H54 (cell line): ENCODE measurements at places on chromosomes 4 and X.

GRCh38 chrX:76617020-76617419 is 189.5 kb downstream of the MAGEE1 start:
- no peak for DNase-seq

GRCh38 chr4:2607822-2608221 is 71.4 kb downstream of the FAM193A start:
- no peak for DNase-seq

GRCh38 chr4:31374256-31374960 is 654.2 kb downstream of the PCDH7 start:
- no peak for DNase-seq

DNA sequence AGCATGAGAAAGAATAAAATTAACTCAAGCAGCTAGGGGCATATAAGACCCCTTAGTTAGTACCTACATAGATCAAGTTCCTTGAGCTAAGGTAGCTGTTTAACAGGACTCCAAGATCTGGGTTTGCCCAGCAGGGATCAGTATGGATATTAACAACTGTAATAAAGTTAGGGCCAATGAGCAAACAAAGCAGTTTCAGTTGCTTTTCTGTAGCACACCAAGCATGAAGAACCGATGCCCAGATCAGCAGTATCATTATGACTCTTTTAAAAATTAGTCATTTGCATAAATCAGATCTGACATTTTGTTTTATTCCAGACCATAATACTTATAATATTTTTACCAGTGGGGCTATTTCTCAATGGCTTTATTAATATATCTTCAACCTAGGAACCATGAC is 80.9 kb downstream of the C4orf33 start:
- DNase-seq = no peak

- DNase-seq = no peak
Measured at GRCh38 chrX:18210470-18210869, 10.2 kb downstream of the BEND2 start.

DNA sequence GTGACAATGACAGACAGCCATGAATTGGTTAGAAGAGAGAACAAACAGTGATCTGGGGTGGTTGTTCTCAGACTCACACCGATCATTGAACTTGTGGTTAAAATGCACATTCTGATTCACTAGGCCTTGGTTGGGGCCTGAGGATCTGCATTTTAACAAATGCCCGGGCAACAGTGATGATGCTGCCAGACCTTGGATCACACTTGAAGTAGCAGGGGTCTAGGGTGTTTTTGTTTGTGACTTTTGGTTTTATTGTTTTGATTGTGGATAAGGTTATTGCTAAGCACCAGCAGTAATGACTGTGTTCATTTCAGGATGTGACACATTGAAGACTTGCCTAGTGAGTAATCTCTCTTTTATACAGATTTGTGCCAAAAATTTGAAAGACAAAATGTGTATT is 36.5 kb downstream of the TXLNG start:
- no peak for DNase-seq

GRCh38 chr4:168070903-168071302 is 21.4 kb upstream of the ANXA10 start:
- DNase-seq = no peak

DNA sequence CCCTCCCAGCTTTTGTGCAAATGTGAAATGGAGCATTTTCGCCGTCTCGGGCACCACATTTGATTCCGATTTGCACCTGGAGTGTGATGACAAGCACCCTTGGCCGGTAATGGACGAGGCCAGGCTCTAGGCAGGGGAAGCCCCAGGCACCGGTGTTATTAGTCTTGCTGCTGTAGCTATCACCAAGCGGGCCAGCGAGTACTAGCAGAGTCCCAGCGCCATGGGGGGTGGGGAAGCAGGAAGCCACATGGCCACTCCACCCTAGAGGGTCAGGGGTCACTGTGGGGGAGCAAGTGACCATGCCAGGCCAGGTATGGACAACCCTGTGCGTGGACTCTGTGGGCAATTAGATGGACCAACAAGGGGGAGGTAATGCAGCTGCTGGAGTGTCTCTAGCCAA is 88.8 kb downstream of the CPZ start:
- no peak for DNase-seq

GRCh38 chrX:132710656-132711155 is 221.9 kb upstream of the MBNL3 start:
- DNase-seq = no peak

GRCh38 chrX:22069586-22069985 is 37.5 kb downstream of the PHEX start:
- no peak for DNase-seq

DNA sequence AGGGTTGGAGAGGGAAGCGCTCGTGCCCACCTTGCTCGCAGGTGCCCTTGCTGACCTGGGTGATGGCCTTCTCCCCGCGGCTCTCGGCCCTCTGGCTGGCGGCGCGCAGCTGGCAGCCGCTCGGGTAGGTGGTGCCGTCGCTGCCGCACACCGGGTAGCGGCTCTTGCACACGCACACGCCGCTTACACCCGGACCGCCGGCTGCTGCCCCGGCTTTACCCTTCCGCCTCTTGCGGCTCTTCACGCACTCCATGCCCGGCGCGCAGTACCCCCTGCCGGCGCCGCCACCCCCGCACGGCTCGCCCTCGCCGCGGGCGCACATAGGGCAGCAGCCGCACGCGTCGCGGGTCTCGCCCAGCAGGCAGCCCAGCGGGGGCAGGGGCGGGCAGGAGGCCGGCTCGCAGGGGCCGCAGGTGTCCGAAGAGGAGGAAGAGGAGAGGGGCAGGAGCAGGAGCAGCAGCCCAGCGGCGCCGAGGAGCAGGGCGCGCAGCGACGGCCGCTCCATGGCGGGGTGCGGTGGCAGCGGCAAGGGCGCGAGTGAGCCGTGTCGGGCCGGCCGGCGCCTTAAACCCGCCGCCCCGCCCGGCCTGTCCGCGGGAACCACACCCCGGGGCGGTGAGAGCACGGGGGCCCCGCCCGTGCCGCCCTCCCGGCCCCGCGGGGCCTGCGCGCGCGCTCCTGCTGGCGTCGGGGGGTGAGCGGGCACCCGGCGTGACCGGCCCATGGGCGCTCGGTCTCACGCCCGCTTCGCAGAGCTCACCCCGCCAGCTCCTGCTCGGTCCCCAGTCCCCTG is at the start of gene IGFBP7:
Gene IGFBP7 (minus strand): TSS at position 539 of the 793 bp plus-strand sequence. CDS start 34 bp downstream, at position 505.
- DNase-seq = peak; percentile 40

DNA sequence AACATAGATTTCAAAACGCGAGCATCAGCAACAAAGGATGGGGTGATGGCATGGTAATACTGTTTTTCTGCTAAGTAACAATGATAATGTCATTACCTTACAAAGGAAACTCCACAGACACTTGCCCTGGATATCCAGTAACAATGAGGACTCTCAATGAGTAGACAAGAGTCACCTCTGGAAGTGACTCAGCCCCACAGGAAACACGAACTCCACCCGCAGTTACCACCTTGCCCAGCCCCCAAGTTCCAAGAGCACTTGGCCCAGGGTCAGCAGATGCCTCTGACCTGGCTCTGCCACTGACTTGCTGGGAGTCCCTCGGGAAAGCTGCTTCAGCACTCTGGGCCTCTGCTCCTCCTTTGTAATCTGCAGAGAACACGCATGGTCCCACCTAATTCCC is 110.3 kb upstream of the MAP3K15 start:
- DNase-seq = no peak

DNA sequence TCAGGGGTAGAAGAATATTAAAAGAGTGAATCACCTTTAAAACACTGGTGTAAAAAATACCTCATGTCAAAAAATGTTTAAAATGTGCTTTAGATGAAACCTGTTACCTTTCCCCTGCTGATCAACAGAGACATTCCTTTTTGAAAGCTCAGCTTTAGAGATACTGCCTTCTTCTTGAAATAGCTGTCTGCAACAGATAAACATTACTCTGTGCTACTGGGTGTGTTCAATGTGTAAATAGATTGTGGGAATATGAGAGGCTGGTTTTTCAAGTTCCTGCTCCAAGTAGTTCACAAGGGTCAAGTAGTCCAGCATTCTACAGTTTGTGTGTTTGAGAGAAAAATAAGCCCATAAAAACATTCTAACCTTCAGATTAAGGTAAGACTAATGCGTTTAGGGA is at the start of gene SYTL5:
Gene SYTL5 (plus strand): TSS at position 263 of the 400 bp plus-strand sequence. CDS start 27,337 bp downstream, outside the sequence.
- no peak for DNase-seq

DNA sequence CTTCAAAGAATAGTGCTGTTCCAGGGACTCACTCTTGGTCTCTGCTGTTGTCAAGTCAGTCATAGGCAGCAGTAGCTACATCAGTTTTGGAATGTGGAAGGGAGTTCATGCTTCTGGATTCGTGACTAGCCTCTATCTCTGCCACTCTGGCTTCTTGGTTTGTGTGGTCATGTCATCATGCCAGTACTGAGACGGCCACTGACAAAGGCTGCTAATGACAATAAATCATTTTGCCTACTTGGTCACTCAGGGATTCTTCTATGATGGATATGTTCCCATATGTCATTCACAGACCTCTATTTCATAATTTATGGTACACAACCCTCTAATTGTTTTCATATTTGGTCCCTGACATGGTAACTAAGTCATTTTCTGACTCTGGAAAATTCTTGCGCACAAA is 450.8 kb upstream of the BOD1L1 start:
- no peak for DNase-seq

DNA sequence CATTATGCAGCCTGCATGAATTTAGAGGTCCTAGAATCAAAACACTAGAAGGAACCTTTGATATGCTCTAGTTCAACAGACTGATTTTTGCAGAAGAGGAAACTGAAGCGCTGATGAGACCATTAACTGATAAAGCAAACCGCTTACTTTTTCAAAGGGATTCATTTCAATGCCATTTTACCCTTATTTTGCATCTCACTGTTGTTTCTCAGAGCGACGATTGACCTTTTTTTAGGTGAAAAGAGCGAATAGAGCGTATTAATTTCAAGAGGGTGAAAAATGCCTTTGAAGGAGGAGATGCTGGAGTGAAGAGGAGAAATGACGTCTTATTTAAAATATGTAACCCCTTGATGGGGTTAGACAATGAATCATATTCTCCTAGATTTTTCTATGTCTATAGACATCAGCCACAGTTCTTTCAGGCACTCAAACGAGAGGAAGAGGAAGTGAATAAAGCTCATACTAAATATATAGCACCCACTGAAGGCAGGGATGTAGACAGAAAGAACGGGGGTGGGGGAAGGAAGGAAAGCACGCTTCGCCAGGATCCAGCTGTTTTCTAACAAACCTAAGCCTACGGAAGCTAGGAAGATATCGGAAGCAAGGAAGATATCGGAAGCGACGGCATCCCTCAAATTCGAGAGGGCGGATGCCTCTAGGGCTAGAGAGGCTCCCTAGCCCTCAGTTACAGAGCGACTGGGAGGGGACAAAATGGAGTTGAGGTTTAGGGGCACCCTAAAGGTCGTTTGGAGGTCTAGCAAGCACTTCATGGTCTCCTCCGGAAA is 848 bp downstream of the ACSL4 start:
- DNase-seq = peak; percentile 9

- DNase-seq = no peak
Measured at GRCh38 chr4:11587797-11588196, 159.1 kb upstream of the HS3ST1 start.
